ENCODE measurements at places on chromosomes 4 and X. TPM values are rescaled to one million over a fixed set of nuclear protein-coding genes. Genes with fewer than 3 reads are reported as not detected.

DNA sequence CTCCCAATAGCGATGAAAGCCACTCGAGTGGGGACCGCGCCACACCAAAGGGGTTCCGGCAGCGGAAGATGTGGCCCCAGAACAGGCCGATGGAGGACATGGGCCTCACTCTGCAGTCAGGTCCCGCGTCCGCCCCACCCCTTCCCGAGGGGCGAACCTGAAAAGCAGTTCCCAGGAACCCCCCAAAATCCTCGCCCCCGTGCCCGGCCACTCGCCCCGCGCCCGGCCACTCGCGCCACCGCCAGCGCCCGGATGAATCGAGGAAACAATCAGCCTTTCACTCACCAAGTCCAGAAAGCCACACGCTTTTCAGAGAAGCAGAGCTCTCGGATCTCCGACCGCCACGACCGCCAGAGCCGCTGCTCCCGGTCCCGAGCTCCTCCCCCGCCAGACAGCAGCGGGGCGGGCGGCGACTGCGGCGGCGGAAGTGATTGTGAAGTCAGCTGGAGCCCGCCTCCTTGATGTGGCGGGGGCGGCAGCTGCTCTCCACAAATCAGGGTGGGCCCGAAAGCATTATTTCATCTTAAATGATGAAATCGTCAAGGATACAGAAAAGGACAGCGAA, at the start of gene PJA1:
Gene PJA1 (minus strand): TSS at position 367 of the 565 bp plus-strand sequence. CDS start 2,380 bp downstream, outside the sequence.
- peak; percentile 81 for DNase-seq

The SPP1 gene
- 0.87 TPM for total RNA-seq

The SLITRK4 gene
- not detected for total RNA-seq

GRCh38 chr4:110074570-110074969, 123.8 kb downstream of the ELOVL6 start:
- DNase-seq: no peak

DNA sequence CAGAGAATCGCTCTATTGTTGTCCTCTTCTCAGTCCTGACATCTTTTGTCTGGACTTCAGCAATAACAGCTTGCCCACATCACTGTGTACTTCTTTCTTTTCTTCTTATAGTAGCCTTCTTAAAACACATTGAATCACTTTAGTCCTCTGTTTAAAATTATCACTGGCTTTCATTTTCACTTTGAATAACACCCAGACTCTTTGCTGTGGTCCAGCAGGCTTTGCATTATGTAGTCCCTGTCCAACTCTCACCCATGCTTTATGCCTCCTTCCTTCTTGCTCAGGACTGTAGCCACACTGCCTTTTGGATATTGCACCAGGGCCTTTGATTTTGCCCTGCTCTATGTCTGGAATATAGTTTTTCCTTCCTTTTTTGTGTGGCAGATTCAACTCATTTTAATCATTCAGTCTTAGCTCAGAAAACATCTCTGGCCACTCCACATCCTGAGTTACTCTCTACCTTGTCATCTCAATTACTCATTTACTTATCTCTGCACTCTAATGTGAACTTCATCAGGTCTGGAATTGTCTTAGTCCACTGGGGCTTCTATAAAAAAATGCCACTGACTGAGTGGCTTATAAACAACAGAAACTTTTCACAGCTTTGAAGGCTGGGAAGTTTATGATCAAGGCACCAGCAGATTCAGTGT, 168.2 kb downstream of the C4orf33 start:
- DNase-seq: no peak

The ADD1 gene
- total RNA-seq: 131 TPM

DNA sequence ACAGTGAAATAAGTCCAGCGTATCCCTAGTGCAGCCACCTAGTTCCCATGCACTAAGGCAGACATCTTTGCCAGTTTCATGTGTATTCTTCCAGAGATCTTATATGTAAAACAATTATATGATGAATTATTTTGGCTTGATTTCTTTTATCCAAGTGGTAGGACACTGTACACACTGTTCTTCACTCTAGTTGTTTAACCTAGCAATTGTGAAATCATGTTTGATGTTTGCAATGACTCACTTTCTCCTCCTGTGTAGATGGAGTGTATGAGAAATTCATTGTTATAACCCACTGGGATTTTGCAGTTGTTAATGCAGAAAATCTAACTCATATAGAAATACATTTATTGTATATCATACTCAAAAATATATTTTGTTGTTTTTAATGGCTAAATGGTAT, 17.5 kb upstream of the TBC1D1 start:
- DNase-seq: no peak

The EDNRA gene
- total RNA-seq: 1.1 TPM

GRCh38 chr4:163772238-163772637, 277.7 kb downstream of the TMA16 start:
- no peak for DNase-seq

The GAB1 gene
- 15.1 TPM for total RNA-seq

Data from SJCRH30 (cell line).